ENCODE measurements at places on chromosomes 16 and 17. TPM values are rescaled to one million over a fixed set of nuclear protein-coding genes. Genes with fewer than 3 reads are reported as not detected.

Gene TPSG1
- not detected for total RNA-seq

Gene CLEC19A
- 0.10 TPM for total RNA-seq

Gene KARS1
- total RNA-seq, result 177 TPM

Gene HBA2
- total RNA-seq, result not detected

Gene GGA3
- total RNA-seq, result 26.6 TPM

Gene PRR15L
- total RNA-seq, result 3.1 TPM

Gene FN3K
- 8.9 TPM for total RNA-seq

Gene KRT13
- total RNA-seq, result 0.28 TPM

Gene CRISPLD2
- total RNA-seq, result 3.0 TPM

Gene ZG16
- total RNA-seq, result not detected

Gene SLC39A11
- total RNA-seq, result 13.6 TPM

Gene GLIS2
- total RNA-seq, result 26.6 TPM

Gene HOXB1
- not detected for total RNA-seq

Gene KRTAP3-2
- total RNA-seq, result 0.26 TPM

Gene SPN
- total RNA-seq, result 0.02 TPM

Measured in A549 treated with Hydrocortisone at 1 μM for 4 hours (cell line).